ENCODE measurements at places on chromosomes 2 and 18.

GRCh38 chr2:26712486-26713465, 20.3 kb downstream of the KCNK3 start:
- DNase-seq = no peak

DNA sequence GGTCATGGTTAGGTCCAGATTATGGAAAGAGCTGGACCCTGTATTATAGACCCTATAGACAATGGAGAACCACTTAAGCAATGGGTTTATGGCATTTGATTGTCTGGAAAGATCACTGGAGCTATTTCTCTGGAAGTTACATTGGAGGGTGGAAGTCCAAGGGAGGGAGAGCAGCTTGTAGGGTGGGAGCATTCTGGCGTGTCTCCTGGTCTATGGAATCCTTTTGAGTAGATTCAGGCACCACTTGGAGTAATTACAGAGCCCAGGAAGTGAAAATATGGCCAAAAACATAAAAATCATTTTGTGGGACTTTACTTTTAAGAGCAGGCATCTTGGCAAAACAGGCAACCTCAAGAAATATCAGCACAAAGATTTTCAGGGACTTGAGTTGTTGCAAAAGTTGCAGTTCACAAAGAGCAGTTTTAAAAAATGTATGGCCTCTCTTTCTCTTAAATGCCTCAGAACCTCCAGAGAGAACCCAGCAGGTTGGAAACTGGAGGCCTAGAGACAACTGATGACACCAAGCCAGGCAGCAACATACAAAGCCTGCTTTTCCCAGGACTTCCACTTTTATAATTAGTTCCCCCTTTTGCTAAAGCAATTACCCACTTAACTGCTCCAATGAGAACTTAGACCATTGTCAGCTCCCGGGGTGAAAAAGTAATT, 331.0 kb downstream of the MYCN start:
- peak; percentile 8 for DNase-seq

DNA sequence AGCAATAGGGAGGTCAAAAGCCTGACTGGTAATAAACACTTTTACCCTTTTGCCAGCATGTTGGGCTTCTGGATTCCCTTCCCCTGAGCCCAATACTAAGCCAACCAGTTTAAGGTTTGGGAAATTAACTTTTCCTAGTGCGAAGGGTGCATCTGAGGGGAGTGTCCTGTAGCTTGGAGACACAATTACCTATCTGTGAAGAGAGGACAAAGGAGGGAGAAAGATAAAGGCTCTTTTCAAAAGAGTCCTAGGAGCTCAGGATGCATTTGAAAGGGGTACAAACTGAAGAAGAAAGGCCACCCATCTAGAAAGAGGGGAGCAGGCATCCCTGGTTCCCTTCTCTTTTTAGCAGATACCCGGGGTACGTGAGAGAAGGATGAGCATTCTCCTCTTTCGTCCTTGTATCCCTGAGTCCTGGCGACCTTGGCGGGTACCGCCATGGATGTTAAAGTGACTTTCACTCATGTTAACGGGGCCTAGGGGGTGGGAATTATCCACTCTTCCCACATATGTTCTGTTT, 25.1 kb downstream of the C18orf54 start:
- DNase-seq = no peak

DNA sequence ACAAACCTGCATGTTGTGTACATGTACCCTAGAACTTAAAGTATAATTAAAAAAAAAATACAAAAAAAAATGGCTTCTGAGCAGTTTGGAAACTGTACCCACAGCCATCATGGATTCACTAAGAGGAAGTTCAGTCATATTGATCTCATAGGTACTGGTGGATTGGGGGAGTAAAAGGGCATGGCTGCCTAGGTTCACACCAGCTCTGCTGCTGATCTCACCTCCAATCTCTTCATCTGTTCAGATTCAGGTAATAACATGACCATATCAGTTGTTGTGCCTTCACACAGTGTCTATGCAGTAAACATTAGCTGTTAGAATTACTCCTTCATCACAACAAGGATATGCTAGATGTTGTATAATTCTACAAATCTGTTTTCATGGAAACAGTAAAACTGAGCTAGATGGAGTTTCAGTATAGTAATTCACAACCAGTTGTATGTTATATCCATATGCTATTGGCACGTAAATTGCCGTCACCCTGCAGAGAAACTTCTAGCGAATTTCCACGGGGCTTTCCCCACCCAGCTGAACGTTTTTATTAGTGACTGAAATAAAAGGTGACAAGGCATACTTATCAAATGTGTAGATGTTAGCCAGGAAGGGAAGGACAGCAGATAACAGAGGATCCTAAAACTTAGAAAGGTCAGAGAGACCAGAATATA, 59.3 kb upstream of the ITM2C start:
- no peak for DNase-seq

GRCh38 chr18:31162419-31162793, 250 bp downstream of the DSC1 start:
- no peak for DNase-seq

DNA sequence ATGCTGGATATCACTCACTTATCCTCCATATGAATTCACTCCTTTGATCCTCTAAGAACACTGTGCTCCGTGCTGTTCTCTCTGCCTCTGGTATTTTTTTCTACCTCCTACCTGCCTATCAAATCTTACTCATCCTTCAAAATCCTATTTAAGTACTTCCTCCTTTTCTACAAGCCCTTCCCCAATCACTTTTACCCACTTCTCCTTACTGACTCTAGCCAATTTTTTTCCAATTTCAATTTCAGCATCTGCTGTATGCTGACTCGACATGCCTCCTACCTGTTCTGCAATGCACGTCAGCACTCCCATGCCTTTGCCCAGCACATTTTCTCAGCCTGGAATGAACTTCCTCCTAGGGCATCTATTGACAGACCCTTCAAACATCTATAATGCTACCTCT, 37.3 kb upstream of the LNPK start:
- DNase-seq = no peak

DNA sequence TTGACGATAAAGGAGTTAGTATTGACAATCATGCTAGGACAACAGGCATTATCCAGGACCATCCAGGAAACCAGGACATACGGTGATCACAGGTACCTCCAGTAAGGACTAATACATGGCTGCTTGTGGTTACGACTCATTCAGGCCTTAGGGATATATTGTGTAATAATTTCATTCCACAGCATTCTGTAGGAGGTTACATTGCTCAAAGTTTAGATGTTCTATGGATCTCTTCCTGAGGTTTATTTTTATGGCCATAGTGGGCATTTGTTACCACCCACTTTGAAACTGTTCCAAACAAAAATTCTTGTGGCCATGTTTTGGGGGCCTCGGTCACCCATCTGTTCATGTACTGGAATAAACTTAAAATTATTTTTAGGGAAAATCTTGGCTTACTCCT, 431.6 kb downstream of the METTL4 start:
- DNase-seq = no peak

GRCh38 chr2:39640107-39640506, 25.6 kb upstream of the TMEM178A start:
- DNase-seq = no peak

DNA sequence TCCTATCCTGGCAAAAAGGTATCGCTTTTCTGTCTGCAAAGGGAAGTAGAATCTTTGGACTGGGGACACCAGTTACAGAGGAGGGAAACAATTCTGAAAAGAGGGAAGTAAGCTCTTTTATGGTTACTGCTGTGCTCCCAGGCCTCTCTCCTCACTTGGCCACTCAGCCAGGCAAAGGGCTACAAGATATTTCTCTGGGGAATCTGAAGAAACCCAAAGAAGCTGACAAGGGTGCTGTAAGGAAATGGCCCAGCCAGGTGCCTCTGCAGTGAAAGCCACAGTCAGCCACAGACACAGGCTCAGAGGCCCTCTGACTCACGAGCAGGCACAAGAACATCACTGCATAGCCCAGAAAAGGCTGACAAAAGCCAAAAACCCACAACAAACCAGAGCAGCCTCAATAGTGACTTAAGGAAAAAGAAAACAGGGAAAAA, 5.8 kb downstream of the HDLBP start:
- DNase-seq = no peak

- no peak for DNase-seq
Observed at GRCh38 chr2:3277748-3278520, 99.7 kb downstream of the EIPR1 start.

GRCh38 chr2:58419983-58420382, 178.9 kb upstream of the FANCL start:
- DNase-seq = no peak

GRCh38 chr2:209687323-209687969, 84.2 kb upstream of the UNC80 start:
- DNase-seq = no peak

- DNase-seq = no peak
Observed at GRCh38 chr2:46117379-46117778, 179.8 kb upstream of the EPAS1 start.

- DNase-seq = no peak
Observed at GRCh38 chr2:20524412-20525040, 77.7 kb downstream of the RHOB start.

DNA sequence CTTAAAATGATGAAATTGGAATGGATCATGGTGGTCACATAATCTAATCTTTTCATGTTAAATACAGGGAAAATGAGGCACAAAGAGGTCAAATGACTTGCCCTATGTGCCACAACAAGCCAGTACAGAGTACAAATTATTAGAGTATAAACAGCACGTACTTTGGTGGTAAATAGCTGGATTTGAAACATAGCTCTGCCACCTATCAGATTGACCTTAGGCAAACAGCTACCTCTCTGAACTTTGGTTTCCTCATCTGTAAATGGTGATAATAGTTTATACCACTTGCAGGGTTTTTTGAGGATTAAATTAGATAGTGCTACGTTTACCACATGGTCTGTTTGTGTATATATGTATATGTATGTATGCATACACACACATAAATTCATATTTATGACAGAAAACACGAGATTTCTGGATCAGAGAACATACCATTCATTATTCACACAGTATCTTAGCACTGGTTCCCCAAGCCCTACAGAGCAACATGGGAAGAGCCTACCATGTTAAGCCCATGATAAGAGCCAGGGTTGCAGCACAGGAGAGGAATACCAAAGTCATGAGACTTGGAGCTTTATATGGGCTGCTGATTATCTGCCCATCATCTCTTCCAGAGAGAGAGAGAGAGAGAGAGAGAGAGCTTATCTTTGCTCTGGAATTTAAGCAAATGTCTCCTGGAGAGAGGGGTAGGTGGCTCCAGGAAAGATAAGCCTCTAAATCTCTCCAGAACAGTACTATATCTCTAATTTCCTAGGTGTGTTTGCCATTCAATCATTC, 73.5 kb downstream of the MDH1 start:
- DNase-seq = no peak

DNA sequence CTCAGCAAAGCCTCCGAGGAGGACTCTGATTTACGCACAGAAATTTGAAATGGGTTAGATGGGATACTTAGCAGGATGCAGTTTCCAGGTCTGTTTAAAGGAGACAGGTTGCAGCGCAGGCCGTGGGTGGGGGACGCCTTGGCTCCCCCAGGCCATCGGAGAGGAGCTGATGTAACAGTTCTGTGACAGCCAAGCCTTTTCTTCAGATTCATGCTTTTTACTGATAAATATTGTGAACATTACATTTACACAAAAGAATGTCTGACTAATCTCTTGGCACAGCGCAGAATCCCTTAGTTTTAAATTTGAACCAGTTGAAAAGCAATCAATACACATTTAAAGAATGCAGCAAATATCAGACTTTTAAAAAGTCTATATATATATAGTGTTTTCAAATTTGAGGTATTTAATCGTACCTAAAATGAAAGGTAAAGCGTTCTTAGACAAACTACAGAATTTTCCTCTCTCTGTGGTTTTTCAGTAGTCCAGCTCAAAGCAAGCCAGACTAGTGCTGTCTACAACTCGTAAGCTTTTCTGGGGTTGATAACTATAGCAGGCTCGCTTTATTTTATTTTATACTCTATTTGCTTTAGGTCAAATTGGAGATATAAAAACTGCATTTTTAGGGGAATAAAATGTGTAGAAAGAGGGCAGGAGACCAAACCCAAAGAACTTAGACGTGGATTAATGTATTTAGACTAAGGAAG, 221.9 kb downstream of the PIEZO2 start:
- DNase-seq = no peak

DNA sequence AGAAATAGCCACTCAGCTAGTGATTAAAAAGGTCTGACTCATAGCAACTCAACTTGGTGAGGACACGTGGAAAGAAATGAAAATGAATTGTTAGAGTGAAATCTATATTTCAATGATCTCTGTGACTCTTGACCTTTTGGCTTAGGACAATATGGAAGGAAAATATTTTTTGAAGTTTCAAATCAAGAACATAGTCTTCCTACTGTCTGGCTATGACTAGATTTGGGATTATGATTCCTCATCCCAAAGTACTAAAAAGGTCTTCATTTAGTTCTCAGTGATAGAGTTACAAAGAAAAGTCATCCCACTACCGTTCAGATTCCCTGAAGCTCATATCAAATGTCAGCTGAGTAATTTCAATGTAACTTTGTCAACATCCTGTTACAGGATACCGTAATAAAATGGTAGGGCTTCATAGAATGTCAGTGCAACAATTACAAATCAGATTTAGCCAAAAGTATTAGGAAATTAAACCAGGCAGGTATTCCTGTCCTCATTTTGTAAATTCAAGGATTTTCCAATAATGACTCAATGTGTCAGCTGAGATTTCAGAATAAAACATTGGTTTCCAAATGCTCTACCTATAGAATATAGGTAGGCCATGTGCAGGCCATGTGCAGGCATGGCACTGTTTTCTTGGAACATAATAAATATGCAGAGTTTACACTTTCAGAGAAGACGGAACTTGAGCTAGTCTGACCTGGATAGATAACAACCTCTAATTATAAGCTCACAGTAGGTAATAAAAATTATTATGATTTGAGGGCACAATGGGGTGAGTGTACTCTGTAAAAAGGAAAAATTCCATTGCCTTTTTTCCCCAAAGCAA, 36.0 kb downstream of the ANKRD29 start:
- DNase-seq = no peak

DNA sequence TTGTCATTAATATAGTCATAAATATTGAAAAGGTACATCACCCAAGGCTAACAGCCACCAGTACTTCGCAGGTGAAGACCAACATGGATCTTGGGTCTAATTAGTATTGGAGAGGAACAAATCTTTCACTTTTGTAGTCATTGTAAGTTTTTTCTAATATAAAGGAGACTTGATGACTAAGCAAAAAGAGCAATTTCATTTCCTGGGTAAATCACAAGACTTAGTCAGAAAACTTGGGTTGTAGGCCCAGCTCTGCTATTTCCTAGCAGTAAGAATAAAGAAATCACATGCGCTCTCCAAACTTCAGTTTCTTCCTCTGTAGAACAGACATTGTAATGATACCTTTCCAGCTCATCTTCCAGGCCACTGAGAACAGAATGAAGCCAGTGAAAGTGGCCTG, 40.9 kb downstream of the NRP2 start:
- no peak for DNase-seq

DNA sequence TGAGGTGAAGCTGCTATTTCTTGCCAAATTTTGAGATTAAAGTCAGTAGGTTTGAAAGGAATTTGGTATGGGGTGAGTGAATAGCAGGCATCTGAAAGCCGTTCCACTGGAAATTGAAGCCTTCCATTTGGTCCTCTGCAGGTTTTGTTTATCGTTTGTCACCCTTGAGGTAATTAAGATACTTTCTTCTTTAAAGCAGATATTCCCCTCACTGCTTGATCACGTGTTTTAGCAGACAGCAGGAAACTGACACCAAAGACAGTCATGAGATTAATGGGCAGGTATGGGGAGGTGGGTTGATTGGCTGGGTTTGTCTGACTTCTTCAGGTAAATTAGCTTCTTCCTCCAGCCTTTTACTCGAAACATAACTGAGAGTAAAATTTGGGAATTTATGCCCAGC, 10.7 kb downstream of the LPIN1 start:
- DNase-seq = no peak

GRCh38 chr2:30037016-30037415, 109.8 kb upstream of the YPEL5 start:
- DNase-seq = no peak
